ENCODE measurements at places on chromosomes 1 and 21.

DNA sequence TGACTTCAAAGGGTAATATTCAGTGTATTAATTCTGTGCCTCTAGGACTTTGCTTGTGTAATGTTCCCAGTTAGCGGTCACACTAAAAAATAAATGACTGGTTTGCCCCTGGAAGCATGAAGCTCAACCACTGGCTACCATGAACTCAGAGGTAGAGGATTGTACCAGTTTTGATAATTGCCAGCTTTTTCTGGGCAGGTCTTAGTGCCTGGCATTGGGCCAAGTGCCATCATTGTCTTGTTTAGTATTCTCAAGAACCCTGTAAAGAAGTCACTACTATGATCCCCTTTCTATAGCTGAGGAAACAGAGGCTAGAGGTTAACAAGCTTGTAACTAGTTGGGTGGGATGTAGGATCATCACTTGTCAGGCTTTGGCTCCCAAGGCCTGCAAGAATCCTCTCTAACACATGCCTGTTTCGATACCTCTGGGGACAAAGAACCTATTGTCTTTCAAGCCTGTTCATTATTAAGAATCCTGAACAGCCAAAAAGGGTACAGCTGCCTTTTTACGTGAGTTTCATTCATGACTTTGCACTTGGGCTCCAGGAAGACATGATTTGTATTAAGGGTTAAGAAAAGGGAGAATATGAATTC lies 121.9 kb upstream of the JUN start:
- no peak for DNase-seq

DNA sequence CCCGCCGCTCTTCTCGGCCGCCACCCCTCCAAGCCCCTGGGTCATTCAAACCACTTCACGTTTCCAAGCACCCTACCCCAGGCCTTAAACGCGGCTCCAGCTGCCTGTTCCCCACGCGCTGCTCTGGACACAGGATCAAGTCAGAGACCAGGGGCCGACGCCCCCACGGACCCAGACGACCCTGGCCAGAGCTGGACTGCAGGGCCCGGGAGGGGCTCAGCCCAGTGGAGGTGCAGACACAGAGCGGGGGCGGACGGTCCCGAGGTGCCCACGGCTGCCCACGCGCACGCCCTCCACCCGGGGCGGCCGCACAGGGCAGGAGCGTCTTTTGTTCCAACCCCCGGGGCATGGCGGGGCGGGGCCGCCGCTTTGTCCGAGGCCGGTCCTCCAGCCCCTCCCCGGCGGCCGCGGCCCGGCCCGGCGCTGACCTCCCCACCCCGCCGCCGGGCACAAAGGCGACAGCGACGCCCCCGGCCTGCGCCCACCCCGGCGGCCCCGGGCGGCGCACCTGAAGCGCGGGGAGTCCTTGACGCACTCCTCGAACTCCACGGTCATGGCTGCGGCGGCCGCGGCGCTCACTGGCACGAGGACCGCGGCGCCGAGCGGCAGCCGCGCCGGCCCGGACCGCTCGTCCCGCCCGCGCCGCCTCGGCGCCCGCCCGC lies 338 bp downstream of the ACAP3 start:
- DNase-seq: peak; percentile 27

DNA sequence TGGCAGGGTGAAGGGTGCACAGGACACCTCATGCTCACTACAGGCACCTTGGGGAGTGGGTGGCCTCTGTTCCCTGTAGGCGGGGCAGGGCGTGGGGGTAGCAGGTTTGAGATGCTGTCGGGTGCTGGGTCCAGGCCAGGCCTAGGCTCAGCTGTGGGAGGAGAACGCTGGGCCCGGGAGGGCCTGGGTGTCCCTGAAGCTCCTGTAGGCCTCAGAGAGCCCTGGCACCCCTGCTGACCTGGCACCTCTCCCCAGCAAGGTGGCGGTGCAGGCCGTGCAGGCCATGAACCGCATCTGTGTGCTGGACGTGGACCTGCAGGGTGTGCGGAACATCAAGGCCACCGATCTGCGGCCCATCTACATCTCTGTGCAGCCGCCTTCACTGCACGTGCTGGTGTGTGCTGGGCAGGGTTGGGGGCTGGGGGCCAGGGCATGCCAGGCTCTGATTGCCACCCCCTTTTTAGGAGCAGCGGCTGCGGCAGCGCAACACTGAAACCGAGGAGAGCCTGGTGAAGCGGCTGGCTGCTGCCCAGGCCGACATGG lies 2.5 kb upstream of the GJC2 start:
- no peak for DNase-seq

DNA sequence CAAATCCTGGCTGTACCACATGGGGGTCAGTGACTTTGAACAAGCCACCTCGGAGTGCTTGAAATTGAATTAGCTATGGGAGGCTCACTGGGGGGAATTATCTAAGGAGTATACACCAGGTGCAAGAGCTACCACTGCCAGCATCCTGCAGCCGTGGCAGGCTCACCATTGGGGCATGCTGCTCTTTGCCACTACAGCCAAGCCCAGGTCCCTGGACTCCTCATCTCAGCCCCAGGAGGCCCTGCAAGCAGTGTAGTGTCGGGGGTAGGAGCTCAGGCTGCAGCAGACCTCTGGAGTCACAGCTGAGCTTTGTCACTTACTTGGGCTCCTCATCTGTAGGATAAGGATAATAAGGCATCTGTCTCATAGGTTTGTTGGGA lies 35.3 kb downstream of the ACOT11 start:
- DNase-seq: no peak

- DNase-seq: no peak
Measured at GRCh38 chr1:22231995-22232690, 89.2 kb upstream of the WNT4 start.
